Neural crest cell (in vitro differentiated cells): ENCODE measurements at places on chromosomes 6 and 20.
A peak's percentile ranks its signal among the peaks of the same experiment; 100 is the strongest.

DNA sequence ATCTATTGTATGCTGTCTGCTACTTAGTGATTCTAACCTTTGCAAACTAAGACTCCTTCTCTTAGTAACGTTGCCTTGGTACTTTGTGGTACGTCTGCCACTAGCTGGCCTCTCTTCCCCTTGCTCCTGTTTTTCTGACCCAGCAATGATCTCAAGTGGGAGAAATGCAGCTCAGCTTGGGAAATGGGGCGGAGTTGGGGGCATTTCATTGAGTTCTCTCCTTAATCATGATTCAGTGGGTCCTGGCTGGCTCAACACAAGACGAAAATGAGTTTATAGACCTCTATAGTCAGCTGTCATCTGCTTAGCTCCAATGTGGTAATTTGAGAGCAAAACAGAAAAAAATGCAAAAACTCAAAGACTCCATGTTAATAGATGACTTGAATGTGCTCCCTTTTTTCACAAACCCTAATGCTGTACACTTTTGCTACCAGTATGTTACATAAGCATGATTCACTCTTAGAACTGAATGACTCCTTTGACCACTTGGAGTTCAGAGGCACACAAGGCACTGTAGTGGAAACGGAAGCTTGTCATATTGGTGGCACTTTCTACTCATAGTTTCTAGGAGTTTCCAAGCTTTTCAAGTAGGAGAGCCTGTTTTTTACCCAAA is 55.3 kb upstream of the SOX4 start:
- DNase-seq, result no peak

DNA sequence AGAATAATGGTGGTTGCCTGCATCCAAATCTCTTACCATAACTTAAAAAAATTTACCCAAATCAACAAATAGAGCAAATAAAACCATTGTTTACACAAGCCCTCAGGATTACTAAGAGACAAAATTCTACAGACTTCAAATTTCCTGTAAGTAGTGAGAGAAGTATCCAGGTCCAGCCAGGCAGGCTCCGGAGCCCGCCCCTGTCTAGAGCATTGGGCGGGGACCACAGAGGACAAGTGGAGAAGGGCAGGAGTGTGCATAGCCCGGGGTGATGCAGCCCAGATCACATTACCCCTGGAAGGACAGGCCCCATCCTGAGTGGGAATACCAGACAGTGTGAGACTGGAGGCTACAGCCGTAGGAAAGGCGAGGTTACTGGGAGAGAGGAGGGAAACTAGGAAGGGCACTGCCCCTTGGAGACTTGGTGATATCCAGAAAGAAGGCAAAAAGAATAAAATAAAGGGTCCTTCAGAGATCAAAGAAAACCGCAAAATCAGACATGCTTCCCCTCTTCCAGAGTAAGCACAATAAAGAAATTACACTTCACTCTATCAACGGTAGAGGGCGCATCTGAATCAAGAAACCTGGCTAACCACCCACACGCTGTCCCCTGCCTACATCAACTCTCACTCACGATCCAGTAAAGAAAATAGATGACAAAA is 26.6 kb downstream of the RIN2 start:
- DNase-seq, result peak; percentile 55

DNA sequence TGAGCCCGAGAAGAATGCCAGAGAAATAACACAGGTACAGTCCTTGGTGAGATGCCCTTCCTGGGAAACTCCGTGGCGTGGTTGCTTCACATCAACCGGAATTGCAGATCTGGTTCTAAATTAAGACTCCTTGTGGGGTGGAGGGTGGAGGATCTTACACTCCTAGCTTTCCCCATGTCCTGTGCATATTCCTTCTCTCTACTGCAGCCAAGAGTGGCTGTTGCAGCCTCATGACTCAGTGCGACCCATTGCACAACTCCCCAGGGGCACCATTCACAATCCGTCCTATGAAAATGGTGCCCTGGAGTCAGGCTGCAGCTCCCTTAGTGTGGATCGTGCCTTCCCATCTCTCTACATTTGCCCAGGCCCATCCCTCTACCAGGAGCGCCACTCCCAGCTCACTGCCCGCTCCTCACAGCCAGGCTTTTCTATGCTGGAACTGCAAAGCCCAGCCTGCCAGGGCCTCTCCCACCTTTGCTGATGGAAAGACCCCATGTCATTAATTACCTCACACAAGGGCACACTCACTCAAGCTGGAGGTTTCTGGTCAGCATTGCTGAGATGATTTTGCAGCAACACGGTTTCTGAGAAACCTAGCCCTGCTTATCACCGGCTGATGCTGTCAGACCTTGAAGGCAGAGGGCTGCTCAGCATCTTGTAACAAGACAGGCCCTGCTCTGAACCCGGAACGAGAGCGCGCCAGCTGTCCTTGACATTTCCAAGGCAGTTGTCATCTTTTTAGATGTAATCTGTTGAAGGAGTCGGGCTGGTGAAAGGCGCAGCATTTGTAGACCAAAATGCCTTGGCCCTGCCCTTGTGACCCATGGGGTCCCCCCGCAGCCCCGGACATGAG is 39.7 kb downstream of the SIRPA start:
- DNase-seq, result no peak

DNA sequence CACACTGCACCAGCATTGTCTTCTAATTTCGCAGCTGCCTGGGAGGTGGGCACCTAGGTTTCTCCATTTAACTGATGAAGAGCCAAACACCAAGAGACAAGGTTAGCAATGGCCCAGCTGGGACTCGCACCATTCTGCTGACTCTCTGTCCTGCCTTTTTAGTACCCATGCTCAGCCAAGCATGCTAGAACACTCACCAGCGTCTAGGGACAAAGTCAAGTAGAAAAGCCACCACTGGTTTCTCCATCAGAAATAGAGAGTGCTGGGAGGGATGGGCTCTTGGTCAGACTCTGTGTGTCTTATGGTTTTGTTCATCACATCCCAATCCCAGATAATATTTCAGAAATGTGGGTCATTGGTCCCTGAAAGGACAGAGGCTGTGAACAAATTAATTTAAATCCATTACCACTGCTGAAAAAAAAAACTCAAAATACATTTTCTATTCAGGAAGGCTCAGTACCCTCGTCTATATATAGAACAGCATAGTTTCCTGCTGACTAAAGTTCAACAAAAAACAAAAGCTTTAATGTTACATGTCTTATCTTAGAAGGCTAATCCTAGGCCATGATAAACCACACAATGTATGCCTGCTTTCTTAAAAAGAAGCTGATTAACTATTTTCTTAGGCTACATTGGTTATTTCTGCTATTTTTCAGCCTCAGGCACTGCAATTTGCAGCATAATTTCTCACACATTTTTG is 111.0 kb downstream of the TBC1D7 start:
- DNase-seq, result no peak

GRCh38 chr20:20018366-20018765 is 1.2 kb downstream of the NAA20 start:
- no peak for DNase-seq

DNA sequence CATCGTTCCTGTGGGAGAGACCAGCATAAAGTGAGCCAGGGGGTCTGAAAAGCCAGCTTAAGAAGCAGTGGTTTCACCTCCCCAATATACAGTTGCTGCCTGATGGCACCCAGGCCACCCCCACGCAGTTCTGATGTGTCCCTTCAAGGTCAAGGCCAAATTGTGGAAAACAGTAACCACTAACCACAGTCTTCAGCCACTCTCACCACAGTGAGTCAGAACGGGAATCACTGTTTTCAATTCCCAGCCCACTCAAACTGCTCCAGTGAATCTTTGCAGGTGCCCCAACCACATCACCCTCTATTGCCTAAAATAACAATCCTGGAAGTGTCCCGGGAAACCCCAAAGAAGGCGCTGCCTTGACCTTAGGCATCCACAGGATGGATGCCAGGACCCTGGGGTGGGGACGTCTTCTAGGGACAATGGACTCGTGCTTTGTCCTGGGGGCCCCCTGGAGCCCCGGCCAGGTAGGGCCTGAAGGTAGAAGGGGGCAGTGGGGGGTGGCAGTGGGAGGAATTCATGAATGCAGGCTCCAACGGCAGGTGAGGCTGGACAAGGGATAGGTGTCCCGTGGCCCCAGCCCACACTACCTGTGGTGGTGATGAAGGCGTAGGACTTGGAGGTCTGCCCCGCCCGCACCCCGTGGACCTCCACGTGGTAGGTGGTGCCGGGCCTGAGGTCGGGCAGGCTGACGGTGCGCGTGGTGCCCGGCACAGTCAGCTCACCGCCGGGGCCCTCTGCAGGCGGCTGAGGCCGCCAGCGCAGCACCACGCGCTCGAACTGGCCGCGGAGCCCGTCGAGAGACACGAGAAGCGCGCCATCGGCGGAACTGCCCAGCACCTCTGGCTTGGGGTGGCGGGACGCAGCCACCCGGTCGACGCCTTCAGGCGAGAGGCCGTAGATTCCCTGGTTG is 22.2 kb downstream of the TNXB start:
- DNase-seq, result no peak

GRCh38 chr6:148274809-148275208 is 67.8 kb upstream of the SASH1 start:
- no peak for DNase-seq

GRCh38 chr20:24859539-24859938 is 89.5 kb upstream of the CST7 start:
- DNase-seq, result no peak

DNA sequence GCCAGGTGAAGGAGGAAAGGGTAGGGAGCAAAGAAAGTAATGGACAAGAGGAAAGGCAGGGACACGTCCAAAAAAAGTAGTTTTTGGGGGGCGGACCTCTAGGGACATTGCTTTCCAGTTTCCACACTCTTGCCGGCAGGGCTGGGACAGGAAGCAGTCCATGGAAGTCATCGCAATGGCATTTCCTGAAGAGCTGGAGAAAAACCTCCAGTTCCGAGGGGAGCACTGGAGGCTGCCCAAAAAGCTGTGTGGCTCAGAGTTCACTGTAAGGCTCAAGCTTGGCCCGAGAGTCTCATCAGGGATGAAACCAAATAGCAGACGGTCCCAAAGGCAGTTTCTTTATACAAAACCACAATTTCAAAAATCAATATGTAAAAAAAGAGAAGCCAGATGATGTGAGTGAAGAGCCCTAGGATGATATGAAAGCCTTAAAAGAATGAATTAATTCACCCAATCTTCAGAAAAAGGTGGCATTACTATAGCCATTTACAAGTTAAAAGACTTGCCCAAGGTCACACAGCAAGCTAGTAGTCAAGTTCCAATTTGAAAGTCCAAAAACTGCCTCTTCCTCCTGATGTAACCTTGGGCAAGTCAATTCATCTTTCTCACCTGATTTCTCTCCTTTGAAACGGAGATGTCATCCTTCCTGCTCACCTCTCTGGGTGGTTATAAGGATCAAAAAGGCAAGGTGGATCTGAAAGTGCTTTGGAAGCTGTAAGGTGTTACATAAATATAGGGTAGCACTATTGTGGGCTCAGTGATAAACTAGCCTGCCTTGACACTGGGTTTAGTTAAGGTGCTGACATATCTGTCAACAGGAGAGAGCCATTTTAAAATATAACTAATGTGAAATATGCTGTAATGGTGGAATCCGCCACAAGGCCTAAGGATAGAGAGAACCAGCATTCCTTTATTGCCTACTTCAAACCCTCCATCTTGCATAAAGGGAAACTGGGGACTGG is 9.1 kb downstream of the BCL2L1 start:
- DNase-seq, result no peak

- DNase-seq, result no peak
Measured at GRCh38 chr6:5745081-5745480, 261.6 kb downstream of the NRN1 start.

DNA sequence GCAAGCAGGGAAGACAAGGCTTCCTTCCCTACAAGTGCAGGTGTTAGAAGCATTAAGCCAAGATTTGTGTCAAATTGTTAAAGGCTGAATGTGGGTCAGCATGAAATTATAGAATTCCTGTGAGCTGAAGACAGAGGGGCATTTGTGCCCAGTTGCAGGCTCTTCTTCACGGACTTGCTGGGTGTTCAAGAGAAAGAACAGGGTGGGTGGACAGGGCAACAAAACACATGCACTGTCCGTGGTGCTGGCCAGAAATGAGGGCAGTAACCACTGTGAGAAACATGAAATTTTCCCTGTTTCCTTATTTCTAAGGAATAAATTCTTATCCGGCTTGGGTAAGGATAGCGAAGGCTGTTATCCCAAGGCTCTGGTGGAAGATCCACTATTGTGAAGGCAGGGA is 579.5 kb upstream of the HTR1E start:
- peak; percentile 3 for DNase-seq

GRCh38 chr6:3175715-3176402 is 18.5 kb upstream of the TUBB2A start:
- no peak for DNase-seq

DNA sequence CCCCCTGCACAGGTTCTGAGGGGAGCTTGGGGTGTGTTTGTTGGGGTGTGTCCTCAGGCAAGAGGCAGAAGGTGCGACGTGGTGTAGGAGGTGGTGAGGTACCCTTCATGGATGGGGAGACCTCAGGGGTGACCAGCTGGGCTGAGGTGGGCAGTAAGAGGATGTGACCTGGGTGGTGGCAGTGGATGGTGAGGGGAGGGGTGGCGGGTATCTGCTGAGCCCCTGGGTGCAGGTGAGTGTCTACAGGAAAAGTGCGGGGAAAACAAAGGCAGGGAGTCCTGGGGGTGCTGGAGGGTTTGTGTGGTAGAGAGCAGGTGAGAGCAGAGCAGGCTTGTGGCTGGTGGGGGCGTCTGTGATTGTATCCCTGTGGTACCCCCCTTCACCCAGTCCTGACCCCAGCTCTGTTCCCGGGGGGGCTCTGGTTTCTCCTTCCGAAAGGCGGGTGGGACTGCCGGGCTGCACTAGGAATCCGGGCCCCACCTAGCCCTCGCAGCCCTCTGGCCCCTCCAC is 631 bp downstream of the RAET1L start:
- DNase-seq, result no peak

DNA sequence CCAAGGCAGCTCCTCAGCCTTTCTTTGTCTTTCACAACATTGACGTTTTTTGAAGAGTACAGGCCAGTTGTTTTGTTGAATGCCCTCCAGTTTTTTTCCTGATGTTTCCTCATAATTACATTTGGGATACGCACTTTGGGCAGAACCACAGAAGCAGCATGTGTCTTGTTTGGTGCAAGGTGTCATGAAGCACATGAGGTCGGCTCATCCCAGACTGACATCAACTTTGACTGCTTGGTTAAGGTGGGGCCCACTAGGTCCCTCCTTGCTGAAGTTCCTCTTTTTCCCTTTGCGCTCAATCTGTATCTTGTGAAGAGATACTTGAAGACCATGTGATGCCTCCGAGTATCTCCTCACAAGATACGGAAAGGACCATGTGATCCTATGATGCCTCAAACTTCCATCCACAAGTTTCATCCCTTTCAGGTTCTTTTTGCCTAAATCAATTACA is 10.5 kb downstream of the SNAI1 start:
- no peak for DNase-seq

DNA sequence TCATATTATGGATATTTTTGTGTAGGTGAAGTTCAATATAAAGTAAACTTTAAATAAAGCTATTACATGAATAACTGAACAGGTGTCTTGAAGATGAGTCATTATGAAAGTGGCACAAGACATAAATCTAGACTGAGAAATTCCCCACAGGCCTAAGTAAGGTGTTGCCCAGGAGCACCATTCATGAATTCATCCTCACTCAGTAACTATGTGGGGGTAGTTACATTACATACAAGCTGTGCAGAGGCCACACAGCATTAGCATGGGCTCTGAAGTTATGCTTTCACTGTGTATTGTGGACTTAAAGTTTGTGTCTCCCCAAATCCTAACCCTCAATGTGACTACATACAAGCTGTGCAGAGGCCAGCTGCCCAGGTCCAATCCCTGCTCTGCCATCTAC is 65.9 kb downstream of the BCAS1 start:
- no peak for DNase-seq

- no peak for DNase-seq
Measured at GRCh38 chr6:101655109-101655508, 261.6 kb downstream of the GRIK2 start.

- DNase-seq, result no peak
Measured at GRCh38 chr6:109241199-109241598, 141.1 kb downstream of the CD164 start.
